ENCODE measurements at places on chromosomes 11 and 22. TPM values are rescaled to one million over a fixed set of nuclear protein-coding genes. Genes with fewer than 3 reads are reported as not detected.

GRCh38 chr22:39621826-39622225 is 51.3 kb downstream of the CACNA1I start:
- no peaks in the 10 kb centered on the region for H3K36me3 ChIP-seq
- H3K4me1 ChIP-seq = peaks cover 10% of the 10 kb centered on the region
- H3K27ac ChIP-seq = no peak overlapping the region
- no peak for DNase-seq
- no peak overlapping the region for H3K4me3 ChIP-seq
- H3K27me3 ChIP-seq = peaks cover 53% of the 10 kb centered on the region

DNA sequence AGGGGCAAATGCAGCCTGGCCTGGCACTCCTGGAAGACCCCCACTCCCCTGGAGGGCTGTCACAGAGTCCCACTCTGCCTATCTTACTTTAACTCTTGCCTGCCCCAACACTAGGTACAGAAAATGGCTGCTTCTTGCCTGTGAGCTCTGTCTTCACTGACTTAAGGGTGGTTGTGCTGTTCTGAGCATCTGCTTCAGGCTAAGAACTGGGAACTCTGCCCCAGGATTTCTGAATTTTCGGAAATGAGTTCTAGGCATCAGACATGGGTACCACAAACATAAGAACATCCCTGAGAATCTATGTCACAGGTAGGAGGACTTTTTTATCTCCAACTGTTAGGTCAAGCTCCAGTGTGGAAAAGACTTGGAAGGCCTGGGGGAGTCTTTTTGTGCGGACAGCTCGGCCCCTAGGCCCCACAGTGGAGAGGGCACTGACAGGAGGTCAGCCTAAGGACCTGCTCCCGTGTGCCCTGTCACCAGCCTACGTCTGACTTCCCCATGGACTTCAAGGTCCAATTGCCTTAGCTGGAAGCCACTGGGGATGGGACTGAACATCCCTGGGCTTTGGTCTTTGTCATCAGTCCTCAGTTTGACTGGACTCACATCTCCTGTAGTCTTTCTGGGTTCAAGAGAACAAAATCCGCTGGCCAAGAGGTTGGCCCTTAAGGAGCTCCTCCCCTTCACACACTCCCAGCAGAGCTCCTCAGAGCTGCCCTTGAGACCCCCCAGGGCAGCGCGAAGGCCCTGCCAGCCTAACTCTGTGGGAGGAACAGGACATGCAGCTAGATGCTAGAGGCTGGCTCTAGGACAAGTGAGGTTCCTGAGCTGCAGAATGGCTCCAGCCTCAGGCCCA is 31.9 kb downstream of the PPP2R1B start:
- H3K36me3 ChIP-seq = no peaks in the 10 kb centered on the region
- H3K4me3 ChIP-seq = no peak overlapping the region

Gene KCNQ1OT1
- total RNA-seq = 0.89 TPM

DNA sequence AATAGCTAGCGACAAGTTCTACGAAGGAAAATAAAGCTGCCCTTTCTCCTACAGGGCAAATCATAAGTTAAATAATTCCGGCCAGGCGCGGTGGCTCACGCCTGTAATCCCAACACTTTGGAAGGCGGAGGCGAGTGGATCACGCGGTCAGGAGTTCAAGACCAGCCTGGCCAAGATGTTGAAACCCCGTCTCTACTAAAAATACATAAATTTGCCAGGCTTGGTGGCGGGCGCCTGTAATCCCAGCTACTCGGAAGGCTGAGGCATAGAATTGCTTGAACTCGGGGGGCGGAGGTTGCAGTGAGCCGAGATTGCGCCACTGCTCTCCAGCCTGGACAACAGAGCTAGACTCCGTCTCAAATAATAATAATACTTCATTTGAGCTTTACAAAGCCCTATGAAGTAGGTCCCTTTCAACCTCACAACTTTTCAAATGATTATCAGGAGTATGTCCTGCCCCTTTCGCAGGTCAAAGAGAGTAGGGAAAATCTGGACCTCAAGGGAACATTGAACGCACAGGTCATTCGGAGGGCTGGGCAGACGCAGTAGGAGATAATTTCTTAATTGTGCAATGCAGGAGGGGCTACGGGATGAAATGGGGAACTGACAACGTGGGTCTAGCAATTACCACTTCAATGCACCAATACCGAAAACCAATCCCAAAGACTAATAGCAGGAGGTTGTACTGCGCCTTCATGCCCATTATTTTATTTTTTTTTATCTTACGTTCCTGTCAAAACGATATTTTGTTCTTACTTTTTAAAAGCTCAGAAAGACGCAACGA is 590 bp downstream of the COMMD9 start:
- peak overlapping the region; percentile 83 for H3K4me3 ChIP-seq
- H3K4me1 ChIP-seq = peaks cover 16% of the 10 kb centered on the region
- no peaks in the 10 kb centered on the region for H3K36me3 ChIP-seq
- DNase-seq = no peak
- peak overlapping the region; percentile 35 for H3K27ac ChIP-seq

- H3K4me1 ChIP-seq = no peaks in the 10 kb centered on the region
- no peak overlapping the region for H3K4me3 ChIP-seq
- no peaks in the 10 kb centered on the region for H3K27me3 ChIP-seq
- DNase-seq = no peak
- no peaks in the 10 kb centered on the region for H3K36me3 ChIP-seq
Measured at GRCh38 chr11:36300650-36301049, 4.6 kb downstream of the PRR5L start.

DNA sequence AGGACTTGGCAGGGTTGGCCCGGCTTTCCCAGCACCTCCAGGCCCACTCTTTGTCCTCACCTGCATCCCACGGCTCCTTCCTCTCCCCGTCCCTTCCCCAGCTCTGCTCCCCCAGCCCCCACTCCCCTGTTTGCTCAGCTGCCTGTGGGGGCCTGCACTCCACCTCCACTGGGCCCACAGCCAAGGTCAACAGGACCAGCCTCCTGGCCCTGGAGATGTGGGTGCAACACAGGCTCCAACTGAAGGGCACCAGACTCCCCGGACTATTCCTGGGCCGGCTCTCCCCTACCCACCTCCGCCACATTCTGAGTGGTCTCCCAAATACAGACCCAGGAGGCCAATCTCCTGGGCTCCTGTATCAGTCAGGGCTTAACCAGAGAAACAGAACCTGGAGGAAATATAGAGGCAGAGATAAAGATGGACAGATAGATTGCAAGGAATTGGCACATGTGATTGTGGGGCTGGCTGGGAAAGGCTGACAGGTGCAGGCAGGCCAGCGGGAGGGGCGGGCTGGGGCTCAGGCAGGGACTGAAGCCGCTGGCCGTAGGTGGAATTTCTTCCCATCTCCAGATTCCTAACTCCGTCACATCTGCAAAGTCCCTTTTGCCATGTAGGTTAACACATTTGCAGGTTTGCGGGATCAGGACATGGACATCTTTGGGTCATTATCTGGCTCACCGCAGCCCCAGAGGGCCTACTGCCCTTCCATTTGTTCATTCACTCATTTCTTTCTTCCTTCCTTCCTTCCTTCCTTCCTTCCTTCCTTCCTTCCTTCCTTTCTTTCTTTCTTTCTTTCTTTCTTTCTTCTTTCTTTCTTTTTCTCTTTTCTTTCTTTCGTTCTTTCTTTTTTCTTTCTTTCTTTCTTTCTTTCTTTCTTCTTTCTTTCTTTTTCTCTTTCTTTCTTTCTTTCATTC is 45.8 kb upstream of the MYH9 start:
- peaks cover 39% of the 10 kb centered on the region for H3K4me1 ChIP-seq
- H3K36me3 ChIP-seq = no peaks in the 10 kb centered on the region
- H3K4me3 ChIP-seq = no peak overlapping the region

GRCh38 chr11:60607483-60607882 is 91.9 kb upstream of the MS4A8 start:
- H3K4me3 ChIP-seq = no peak overlapping the region
- no peak for DNase-seq
- H3K27ac ChIP-seq = no peak overlapping the region
- H3K27me3 ChIP-seq = no peaks in the 10 kb centered on the region

GRCh38 chr11:57354699-57355098 is 16.5 kb downstream of the P2RX3 start:
- peaks cover 4% of the 10 kb centered on the region for H3K4me1 ChIP-seq
- no peaks in the 10 kb centered on the region for H3K36me3 ChIP-seq
- no peak for DNase-seq
- H3K27me3 ChIP-seq = peaks cover 5% of the 10 kb centered on the region
- H3K27ac ChIP-seq = no peak overlapping the region
- H3K4me3 ChIP-seq = no peak overlapping the region

DNA sequence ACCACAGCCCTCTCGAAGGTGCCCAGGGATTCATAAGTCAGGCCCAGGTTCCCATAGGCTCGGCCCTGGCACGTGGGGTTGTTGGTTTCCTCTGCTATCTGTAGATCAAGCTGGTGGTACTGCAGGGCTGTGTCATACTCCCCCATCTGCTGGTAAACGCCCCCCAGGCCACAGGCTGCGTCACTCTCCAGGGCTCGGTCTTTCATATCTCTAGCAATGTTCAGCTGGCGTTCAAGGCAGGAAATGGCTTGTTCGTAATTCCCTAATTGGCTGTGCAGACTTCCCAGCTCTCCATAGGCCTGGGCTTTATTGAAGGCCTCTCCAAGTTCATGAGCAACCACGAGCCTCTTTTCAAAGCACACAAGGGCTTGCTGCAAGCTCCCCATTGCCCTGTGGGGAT is 186.4 kb upstream of the PITPNB start:
- H3K4me3 ChIP-seq = no peak overlapping the region
- DNase-seq = no peak
- no peaks in the 10 kb centered on the region for H3K36me3 ChIP-seq
- no peaks in the 10 kb centered on the region for H3K4me1 ChIP-seq
- H3K27me3 ChIP-seq = no peaks in the 10 kb centered on the region
- H3K27ac ChIP-seq = no peak overlapping the region

DNA sequence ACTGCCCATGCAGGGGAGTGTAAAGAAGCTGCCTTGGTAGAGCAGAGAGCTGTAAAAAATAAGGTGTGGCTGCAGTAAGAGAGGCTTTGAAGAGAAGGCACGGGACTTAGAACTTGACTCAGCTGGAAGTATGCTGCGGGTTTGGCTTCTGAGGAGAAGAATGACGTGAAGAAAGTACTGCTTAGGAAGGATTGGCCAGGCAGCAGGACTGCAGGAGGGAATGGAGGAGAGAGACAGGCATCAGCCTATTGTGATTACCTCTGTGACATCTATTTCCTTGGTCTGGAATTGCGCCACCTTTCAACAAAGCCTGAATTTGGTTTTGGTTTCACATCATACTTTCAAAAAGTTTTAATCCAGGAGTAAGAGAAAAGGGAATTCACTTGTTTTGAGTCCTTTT is 22.5 kb downstream of the PRRG4 start:
- no peaks in the 10 kb centered on the region for H3K36me3 ChIP-seq
- no peak for DNase-seq
- H3K4me1 ChIP-seq = no peaks in the 10 kb centered on the region
- H3K27ac ChIP-seq = no peak overlapping the region
- no peak overlapping the region for H3K4me3 ChIP-seq

DNA sequence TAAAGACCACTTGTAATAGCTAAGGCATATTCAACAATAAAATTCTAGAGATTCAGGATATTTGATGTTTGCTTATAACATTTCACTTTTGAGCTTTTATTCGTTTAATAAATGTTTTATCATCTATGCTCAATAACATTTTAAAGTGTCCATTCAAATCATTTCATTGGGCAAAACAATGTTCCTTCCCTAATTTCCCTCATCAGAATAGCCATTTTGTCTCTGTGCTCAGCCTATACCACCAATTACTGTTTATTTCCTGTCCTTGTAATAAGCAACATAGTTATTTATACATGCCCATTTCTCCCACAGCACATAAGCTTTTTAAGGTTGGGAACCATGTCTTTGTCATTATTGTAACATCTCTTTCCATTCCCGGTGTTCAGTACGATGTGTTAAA is 1.3 kb upstream of the SC5D start:
- H3K4me1 ChIP-seq = peaks cover 12% of the 10 kb centered on the region
- H3K27me3 ChIP-seq = no peaks in the 10 kb centered on the region
- no peak for DNase-seq

DNA sequence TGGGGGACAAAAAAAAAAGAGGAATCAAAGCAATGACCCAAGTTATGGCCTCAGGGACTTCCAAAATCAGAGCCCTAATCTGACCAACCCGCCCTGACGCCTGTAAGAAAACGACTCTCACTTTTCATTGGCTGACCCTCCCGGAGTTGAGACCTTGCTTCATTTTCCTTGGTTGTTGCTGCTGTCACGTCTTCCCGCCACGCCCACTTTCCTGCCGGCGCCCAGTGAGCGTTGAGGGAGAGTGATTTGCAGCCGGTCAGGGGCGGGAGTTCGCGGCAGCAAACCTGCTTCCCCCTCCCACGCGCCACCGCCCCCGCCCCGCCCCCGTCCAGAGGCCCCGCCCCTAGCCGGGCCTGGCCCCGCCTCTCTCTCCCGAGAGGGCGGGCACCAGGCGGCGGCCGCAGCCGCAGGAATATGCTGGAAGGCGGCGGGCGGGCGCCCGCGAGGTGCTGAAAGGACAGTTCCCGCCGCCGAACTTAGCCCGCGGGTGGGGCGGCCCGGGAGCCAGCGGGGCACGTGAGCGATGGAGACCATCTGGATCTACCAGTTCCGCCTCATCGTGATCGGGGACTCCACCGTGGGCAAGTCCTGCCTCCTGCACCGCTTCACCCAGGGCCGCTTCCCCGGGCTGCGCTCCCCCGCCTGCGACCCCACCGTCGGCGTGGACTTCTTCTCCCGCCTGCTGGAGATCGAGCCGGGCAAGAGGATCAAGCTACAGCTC is at the start of gene RAB39A:
Gene RAB39A (plus strand): TSS at position 403 of the 721 bp plus-strand sequence. CDS start 121 bp downstream, at position 524.
- peak; percentile 94 for DNase-seq
- H3K4me3 ChIP-seq = peak within 1 kb of the TSS; percentile 89
- H3K27me3 ChIP-seq = no peaks in the 10 kb centered on the region
- peaks cover 16% of the 10 kb centered on the region for H3K4me1 ChIP-seq

Gene BIK
- total RNA-seq = 1.3 TPM

Gene GPR83
- 0.37 TPM for total RNA-seq

GRCh38 chr22:39219071-39220039 is 25.4 kb downstream of the PDGFB start:
- no peak overlapping the region for H3K27ac ChIP-seq
- DNase-seq = no peak
- no peaks in the 10 kb centered on the region for H3K36me3 ChIP-seq
- H3K4me3 ChIP-seq = no peak overlapping the region

Gene MUC15
- not detected for total RNA-seq

Gene USP28
- 104 TPM for total RNA-seq

DNA sequence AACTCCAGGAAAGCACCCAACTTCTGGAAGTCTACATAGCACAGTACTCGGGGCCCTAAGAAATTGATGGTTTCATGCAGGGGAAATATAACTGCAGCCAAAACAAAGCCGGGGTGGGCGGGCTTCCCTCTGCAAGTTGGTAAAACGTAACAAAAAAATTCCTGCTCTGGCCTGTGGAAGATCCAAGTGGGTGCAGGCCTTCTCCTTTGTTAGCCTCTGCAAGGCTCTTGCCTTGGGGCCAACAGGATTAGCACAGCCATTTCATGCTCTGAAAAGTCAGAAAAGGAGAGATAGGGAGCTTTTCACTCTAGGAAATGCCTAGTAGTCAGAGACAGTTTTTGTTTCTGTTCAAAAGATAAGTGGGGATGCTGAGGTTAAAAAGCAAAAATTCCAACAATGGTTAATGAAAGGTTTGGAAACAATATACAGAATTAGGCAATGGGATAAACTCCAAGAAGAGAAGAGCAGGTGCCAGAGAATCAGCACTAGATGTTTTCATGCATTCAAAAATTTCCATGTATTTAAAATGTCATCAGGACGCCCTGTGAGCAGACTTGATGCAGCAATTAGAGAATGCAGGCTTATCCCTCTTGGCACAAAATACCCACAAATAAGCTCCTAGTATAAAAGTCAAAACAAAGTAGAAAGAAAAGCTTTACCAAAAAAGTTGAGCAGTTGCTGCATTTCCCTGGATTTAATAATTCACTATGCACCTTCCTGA is 72.3 kb upstream of the CHRM4 start:
- H3K4me1 ChIP-seq = no peaks in the 10 kb centered on the region
- no peak overlapping the region for H3K4me3 ChIP-seq
- DNase-seq = no peak
- no peak overlapping the region for H3K27ac ChIP-seq

GRCh38 chr11:122320671-122321070 is 204.7 kb upstream of the BLID start:
- no peaks in the 10 kb centered on the region for H3K36me3 ChIP-seq
- no peak overlapping the region for H3K4me3 ChIP-seq
- DNase-seq = no peak
- peaks cover 4% of the 10 kb centered on the region for H3K4me1 ChIP-seq
